ENCODE measurements at places on chromosomes 5 and 9.

DNA sequence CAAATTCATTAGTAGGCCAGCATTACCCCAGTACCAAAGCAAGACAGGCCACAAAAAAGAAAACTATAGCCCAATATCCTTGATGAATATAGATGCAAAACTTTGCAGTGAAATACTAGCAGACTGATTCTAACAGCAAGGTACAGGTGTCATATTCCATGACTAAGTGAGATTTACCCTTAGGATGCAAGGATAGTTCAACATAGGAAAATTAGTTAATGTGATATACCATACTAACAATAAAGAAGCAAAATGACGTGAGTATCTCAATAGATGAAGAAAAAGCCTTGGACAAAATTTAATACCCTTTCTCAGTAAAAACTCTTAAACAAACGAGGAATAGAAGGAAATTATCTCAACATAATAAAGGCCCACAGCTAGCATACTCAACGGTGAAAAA, 13.3 kb downstream of the ZNF131 start:
- no peak for DNase-seq

DNA sequence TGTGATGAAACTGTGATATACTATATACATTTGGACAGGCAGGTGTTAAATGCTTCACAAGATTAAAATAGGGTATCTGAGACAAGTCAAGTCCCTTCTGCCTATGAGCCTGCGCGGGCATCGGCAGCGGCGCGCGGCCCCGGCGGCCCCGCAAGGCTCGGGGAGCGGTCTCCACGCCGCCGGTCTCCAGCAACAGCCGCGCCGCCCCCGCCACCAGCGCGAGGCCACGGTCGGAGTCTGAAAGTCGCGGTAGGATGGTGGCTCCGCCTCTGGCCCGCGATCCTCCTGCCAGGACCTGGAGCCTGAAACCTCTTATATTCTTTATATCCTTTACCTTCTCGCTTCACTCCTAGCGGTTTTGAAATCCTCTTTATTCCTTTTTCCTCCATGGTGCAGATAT, 99.4 kb downstream of the INSL6 start:
- no peak for DNase-seq

DNA sequence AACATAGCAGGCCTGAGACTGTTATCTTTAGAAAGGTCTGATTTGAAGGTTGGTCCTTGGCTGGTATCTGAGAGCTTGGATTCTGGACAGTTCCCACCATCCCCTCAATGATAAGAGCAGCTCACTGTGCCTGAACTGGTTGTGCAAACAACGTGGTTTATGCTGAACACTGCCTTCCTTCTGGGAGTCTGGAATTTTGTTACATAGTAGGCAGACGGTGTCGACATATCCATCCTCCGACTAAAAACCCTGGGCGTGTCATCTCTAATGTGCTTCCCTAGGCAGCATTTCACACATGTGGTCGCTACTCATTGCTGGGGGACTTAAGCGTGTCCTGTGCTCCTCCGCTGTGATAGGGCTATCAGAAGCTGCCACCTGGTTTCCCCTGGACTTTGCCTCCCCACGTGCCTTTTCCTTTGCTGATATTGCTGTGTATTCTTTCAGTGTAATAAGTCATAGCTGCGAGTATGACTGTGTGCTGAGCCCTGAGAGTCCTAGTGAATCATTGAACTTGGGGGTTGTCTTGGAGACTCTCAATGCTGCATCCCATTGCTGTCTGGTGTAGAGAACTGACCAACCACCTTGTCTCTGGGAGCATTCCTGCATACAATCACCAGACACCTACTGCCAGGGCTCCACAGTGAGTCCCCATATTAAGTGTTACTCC, 119.1 kb upstream of the TBC1D2 start:
- no peak for DNase-seq

- peak; percentile 15 for DNase-seq
Observed at GRCh38 chr9:77851882-77852595, 179.6 kb downstream of the GNAQ start.

- DNase-seq = no peak
Observed at GRCh38 chr5:140367256-140368013, 7.4 kb downstream of the SLC4A9 start.

GRCh38 chr9:113176803-113177202, 26.0 kb downstream of the SLC31A2 start:
- DNase-seq = no peak

DNA sequence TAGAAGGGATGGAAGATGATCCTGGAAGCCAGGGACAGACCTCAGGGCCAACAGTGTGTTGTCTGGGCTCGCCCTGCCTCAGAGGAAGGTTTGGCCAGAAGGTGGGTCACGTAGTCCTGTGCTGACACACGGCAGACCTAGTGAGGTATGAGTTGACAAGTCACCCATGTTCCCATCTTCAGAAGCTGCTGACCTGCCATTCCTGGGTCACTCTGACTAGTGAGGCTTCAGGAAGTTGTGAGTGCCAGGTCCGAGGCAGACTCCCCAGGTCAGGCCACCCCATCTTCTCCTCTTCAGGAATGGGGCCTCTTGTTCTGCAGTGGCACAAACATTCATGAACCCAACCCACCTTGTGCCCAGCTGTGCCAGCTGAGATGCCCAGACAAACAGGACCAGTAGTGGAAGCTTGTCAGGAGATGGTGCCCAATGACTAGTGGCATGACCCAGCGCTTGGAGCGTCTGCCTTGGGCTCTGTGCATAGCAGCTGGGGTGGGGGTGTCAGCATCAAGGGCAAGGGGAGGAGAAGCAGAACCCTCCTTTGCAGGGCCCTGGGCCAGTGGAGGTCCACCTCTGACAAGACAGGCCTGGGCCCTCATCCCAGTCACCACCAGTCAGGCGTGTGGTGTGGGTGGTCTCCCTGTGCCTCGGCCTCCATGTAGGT, 16.8 kb upstream of the ANGPTL2 start:
- DNase-seq = no peak

GRCh38 chr5:69184621-69185020, 4.8 kb upstream of the CENPH start:
- DNase-seq = no peak

GRCh38 chr9:118455788-118456187, 751.6 kb downstream of the TLR4 start:
- DNase-seq = no peak

GRCh38 chr5:179805529-179806249, 977 bp downstream of the MGAT4B start:
- DNase-seq = peak; percentile 24

DNA sequence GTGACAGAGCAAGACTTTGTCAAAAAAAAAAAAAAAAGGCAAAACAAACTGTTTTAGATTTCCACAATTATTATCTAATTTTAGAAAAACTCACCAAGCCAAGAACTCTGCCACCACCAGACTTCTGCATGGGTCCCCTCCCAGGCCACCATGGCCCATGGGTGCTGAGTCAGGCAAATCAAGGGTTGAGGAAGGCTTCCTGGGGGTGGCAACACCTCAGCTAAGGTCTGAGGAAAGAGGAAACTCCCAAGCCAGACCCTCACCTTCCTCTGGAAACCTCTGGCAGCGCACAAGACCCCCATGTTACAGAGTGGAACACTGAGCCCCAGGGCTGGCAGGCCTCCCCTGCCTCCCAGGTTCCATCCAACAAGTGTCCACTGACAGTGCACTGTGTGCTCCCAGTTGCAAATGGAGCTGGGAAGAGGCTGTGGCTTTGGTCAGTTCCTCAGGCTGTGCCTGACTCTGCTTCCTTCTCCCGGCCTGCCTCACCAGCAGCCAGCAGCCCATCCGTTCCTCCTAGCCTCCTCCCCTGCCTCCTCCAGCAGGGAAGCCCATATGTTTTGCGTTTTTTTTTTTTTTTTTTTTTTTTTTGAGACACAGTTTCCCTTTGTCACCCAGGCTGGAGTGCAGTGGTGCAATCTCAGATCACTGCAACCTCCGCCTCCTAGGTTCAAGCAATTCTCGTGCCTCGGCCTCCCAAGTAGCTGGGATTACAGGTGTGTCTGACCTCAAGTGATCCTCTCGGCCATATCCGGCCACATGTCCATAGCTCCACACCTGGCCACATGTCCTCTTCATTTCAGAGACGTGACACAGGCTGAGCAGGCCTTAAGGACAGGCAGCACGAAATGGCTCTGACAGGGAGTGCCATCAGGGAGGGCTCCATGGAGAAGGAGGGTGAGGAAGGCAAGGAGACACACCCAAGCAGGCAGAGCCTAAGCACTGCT, 3.5 kb upstream of the SUSD3 start:
- no peak for DNase-seq

DNA sequence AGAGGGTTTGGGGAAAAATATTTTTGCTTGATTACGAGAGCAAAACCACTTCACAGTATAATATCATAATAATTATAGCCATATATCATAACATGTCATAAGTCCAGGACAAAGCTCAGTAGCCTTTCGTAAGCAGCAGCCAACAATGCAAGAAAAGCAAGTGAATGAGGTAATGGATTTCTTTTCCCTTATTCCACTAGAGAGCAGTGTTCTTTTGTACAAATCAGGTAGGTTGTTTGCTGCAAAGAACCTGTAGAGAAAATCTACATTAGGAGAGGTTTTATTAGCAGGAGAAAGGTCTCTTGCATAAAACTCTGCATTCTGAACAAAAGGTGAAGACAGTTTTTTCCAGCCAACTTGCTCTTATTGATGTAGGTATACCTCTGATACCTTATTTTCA, 1033.4 kb downstream of the TLE4 start:
- no peak for DNase-seq

DNA sequence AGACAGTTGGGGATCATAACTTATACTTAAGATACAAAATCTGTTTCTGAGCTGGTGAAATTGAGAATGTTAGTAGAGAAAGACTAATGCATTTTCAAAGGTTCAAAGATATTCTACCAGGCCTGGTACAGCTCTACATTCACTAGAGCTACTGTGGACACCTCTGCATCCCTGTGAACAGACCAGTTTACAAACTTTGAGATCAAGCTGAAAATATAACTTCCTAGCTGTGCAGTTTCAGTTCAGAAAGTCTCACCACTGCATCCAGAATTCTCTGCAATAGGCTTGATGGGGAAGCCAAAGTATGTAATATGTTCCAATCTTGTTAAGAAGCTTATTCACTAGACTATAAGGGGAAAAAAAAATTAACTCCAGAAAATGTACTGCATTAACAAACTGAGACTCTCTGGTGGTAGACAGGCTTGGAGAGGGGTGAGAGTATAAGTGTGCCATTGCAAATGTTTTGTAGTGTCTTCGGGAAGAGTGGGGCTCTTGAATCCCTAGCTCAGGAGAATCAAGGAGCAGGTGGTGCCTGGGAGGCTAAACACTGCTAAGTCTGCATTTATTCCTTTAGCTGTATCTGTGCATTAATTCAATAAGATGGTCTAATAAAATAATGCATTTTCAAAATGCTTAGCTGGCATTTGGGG, 671.9 kb downstream of the NR2F1-AS1 start:
- DNase-seq = no peak

GRCh38 chr5:111774525-111774924, 17.5 kb upstream of the NREP start:
- DNase-seq = peak; percentile 86

GRCh38 chr5:149728303-149728702, 1.8 kb upstream of the PPARGC1B start:
- DNase-seq = no peak

- DNase-seq = no peak
Observed at GRCh38 chr9:126392662-126393371, 66.2 kb downstream of the MVB12B start.

DNA sequence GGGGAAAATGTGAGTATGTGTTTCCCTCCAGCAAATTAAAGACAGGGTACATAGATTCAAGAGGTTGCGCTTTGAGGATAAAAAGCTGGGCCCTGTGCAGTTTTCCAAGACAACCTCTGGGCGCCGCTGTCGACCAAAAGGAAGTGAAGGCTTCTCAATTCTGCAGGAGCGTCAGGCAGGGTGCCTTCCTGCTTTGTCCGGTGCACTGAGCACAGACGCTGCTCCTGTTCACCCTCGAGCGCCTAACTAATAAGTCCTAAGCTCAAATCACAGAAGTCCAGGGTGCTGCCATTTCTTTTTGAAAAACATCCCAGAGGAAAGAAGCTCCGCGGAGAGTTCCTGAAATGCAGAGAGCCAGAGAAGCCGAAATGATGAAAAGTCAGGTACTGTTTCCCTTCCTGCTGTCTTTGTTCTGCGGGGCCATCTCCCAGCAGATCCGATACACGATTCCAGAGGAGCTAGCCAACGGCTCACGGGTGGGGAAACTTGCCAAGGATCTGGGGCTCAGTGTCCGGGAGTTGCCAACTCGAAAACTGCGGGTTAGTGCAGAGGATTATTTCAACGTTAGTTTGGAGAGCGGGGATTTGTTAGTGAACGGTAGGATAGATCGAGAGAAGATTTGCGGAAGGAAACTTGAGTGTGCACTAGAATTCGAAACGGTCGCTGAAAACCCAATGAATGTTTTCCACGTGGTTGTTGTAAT, at the start of gene PCDHGB1:
TSS of gene PCDHGB1 (plus strand) at position 183 of the 703 bp plus-strand sequence. CDS start at position 345, 162 bp downstream.
- peak; percentile 51 for DNase-seq

GRCh38 chr9:69433392-69433791, 108.4 kb downstream of the ENTREP1 start:
- DNase-seq = no peak

DNA sequence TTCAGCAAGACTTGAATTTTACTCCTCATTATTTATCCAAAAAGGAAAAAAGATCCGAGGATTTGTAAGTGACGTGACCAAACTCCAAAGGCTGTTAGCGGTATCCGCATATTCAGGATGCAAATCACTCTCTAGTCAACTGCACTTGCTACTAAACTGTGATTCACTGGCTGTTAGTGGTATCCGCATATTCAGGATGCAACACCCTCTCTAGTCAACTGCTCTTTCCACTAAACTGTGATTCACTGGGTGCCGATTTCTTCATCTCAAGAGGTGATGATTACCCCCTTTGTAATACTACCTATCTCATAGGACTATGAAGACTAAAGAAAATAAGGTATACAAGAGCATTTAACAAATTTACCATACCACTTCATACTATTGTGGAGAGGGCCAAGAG, 5.7 kb downstream of the MAPKAP1 start:
- no peak for DNase-seq

DNA sequence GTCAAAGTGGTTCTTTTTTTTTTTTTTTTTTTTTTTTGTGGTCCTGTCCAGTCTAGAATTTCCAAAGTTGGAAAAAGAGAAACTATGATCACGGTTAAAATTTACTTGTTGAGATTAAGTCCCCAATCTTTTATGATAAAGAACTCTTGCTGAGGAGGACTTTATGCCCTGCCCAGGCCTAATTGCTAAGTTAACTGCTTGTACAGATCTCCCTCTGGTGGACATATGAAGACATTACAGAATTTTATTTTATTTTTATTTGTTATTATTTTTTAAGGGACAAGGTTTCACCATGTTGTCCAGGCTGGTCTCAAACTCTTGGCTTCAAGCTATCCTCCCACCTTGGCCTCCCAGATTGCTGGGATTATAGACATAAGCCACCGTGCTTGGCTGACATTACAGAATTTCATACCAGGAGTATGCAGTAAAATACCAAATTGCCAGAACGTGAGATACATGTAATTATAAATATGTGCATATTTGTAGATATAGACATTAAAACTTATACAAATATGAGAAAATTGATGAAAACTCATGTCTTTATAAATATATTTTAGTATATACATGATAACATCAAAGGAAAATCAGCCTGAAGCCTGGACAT, 91.2 kb downstream of the RFK start:
- DNase-seq = peak; percentile 66

GRCh38 chr5:154098465-154098864, 59.7 kb downstream of the MFAP3 start:
- no peak for DNase-seq

- DNase-seq = no peak
Observed at GRCh38 chr5:9498541-9499497, 47.1 kb downstream of the SEMA5A start.

GRCh38 chr9:21789541-21790037, 12.8 kb upstream of the MTAP start:
- peak; percentile 90 for DNase-seq

All from AML-193 (cell line).